T1000 (cell line): ENCODE measurements at places on chromosomes 4 and X.

- DNase-seq, result no peak
Measured at GRCh38 chr4:48191758-48192157, 57.7 kb upstream of the TXK start.

GRCh38 chr4:147326591-147326990 lies 154.3 kb upstream of the EDNRA start:
- DNase-seq, result no peak

DNA sequence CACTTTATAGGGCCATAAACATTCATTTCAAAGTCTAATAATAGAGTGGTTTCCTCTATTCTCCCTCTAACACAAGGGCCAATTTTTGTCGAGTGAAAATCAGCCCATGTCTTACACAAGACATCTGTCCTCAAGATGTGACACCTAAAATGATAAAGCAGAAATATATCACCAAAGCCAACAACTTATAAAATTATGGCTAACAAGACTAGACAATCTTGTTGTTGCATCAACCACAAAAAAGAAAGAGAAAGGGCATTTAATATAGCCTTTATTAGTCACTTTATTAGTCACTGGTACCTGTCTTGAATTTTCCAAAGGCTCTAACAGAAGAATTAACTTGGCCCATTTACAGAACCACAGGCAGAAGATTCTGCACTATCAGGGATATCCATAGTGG lies 161.6 kb downstream of the SMIM20 start:
- no peak for DNase-seq

- no peak for DNase-seq
Measured at GRCh38 chr4:6391186-6391851, 81.1 kb downstream of the PPP2R2C start.

- no peak for DNase-seq
Measured at GRCh38 chrX:18617407-18617750, 54.5 kb downstream of the RS1 start.

GRCh38 chr4:175017751-175018150 lies 99.6 kb downstream of the ADAM29 start:
- DNase-seq, result no peak

DNA sequence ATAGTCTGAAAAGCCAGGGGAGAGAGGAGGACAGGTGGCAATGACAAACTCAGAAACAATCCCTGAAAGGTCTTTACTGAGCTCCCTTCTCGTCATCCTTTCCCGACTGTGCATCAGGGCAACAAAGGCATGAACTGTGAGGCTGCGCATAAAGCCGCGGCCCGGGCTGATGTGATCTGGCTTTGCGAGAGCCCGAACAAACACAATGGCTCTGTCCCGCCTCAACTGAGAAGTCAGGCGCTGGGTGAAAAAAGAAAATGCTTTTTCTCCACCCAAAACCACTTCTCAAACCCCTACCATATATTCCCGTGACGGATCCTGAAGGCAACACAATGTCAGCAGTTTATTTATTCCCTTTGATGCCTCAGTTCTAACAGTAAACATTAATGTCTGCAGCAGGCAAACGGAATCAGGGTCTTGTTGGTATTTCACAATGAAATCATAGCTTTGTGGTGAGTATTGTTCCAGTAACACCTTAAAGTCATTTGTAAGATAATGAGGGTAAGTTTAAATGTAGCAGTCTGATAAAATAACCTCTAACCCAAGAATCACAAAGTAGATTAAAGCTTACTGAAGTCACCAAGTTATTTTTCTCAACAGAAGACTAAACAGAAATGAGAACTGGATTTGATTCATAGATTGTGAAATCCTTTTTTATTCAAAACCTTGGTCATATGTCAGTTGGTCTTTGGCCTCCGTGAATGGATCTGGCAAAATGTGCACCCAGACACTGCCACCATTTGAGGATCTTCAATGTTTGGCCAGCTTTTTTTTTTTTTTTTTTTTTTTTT lies 67.4 kb downstream of the APBB2 start:
- DNase-seq, result no peak

DNA sequence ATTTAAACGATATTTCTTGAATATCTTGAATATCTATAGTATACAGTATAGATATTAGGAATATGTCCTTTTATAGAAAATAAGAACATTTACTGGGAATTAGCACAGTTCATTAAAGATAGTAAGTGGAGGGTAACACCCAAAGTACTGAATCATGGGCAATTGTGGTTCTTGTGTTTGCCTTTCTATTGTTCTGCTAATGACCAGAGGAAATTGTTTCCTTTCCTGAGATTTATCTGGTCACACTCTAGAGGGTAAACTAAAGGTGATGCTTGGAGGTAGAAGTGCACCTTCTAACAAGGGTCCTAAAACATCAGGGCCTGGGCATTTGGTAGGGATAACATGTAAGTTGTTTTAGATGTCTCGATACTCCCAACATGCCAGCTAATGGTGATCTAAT lies 241.3 kb upstream of the SFRP2 start:
- DNase-seq, result no peak

GRCh38 chr4:139506774-139507173 lies 49.2 kb downstream of the SETD7 start:
- DNase-seq, result no peak

DNA sequence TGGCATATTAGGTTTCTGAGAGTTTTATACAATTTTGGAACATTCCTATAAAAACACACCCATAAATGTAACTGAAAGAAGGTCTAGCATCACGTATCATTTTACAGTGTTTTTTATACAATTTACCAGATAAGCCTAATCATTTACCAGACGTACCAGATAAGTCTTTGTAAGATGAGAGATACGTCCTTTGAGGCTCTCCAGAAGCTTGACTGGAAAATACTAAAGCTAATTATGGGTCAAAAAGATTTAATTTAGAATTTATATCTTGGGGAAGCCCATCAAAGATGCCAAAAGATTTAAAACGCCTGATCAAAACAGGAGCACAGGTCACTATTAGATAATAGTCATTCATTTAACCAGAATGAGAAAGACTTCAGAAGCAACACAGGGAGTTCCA lies 55.0 kb downstream of the RGS12 start:
- DNase-seq, result no peak

DNA sequence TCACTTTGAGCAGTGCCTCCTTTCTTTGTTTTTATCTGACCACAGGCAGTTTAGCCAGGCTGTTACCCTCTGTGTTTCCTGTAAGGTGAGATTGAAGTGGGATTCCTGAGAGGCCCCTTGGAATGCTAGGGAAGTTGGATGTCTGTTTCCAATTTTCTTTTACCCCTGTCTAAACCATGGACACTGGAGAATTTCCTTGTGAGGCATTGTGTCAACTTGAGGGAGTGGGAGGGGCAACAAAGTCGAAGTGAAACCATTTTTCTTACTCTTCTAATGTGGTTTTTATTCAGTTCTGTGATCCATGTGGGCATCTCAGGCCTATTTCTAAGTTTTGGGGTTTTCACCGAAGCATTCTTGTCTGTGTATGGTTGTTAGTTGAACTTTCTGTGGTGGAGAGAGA lies 296.1 kb upstream of the UGT8 start:
- no peak for DNase-seq

- DNase-seq, result no peak
Measured at GRCh38 chr4:103018391-103019307, 856 bp downstream of the SLC9B1 start.

DNA sequence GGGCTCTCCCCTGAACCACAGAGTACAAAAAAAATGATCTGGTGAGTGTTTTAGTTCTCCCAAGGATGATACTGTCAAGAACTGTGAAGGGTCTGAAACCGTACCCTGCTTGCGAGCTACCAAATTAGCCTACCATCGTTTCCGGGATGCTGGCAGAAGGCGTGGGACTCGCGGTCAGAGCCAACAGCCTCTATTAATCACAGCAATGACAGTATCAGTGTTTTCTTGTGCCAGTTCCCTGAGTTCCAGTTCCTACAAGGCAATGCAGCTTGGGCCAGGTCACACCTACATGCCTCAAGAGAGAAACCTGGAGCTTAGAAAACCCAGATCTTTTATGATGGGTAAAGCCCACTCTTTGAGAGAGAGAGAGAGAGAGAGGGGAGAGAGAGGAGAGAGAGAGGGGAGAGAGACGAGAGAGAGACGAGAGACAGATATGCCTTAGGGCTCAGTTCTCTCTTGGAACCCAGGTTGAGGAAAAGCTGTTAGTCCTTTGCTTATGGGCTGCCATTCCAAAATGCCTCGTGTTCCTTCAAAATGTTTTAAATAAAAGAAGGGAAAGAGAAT lies 327.8 kb downstream of the ARHGAP10 start:
- DNase-seq, result no peak

GRCh38 chr4:153161226-153161963 lies 42.8 kb upstream of the TRIM2 start:
- DNase-seq, result no peak

DNA sequence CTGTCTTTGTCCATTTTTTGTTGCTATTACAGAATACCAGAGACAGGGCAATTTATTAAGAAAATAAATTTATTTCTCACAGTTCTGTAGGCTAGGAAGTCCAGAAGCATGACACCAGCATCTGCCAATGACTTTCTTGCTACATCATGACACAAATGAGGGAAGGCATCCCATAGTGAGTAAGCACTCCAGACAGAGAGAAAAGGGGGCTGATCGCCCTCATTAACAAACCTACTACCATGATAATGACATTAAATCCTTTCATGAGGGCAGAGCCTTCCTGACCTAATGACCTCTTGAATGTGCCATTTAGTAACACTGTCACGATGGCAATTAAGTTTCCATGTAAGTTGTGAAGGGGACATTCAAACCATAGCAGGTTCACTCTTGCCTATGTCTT lies 20.1 kb downstream of the CCDC149 start:
- DNase-seq, result no peak

DNA sequence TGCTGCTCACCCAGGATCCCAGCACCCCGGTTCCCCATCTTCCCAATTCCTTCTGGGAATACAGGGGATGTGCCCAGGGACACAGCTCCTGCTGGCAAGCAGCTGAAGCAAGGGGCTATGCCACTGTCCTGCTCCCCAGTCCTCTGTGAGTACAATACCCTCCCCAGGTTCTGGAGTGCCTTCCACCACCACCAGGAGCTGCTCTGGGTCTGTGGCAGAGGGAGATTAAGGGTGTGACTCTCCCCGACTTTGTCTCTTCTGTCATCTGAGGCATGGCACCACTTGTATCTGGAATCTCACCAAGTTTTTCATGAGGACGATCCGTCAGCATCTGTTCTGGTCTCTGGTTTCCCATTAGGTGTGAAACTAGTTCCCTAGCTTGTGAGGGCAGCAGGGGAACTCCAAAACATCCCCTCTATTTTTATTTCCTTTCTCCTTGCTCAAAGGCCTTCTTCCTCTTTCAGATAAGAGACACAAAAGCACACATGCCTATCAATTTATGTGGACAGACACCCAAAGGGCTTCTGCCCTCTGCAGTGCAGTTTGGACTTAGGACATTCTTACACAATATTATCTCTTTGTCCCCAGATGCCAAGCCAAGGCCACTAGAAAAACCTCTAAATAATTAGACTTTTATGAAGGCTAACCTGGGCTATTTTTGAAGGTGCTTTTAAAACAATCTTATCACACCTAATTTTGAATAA lies 26.8 kb downstream of the MGST2 start:
- DNase-seq, result no peak

GRCh38 chrX:132023896-132024386 lies 839 bp downstream of the STK26 start:
- DNase-seq, result no peak

DNA sequence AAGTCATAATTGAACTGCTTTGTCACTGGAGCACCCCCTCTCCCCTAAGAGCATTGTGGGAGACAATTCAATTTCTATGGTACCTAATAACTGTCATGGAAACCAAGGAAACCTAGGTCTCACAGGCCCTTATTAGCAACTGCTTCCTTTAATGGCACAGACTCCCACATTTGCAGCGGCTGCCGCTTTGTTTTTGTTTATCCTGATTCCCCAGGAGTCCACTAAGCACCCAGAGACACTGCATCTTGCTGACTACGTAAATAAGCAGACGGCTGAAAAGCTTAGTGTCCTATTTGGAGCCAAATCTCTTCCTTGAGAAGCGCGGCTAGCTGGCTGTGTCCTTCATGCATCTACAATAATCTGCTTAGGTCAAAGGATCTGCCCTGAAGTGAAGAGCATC lies 494.4 kb downstream of the TMA16 start:
- DNase-seq, result no peak

DNA sequence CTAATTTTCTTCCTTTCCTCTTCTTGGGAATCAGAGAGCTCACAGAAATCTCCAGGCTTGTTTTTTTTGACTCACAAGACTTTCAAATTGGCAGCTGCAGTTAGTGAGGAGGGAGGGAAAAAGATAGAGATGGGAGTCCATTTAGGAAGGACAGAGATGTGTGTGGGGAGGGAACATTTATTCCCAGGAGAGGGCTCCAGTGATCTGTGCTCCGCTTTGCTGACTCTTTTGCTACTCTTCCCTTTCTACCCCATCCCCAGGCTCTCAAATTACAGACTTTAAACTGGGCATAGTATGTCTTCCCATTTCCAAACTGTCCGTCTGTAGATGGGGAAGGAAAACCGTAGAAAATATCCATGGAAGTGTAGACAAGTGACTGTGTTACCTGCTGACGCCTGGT lies 39.1 kb upstream of the UCP1 start:
- DNase-seq, result no peak
